ENCODE measurements at places on chromosomes 2 and 18. TPM values are rescaled to one million over a fixed set of nuclear protein-coding genes. Genes with fewer than 3 reads are reported as not detected.

- no peaks in the 10 kb centered on the region for H3K27me3 ChIP-seq
- H3K4me3 ChIP-seq: no peak overlapping the region
- H3K4me1 ChIP-seq: no peaks in the 10 kb centered on the region
- H3K27ac ChIP-seq: peak overlapping the region; percentile 39
- DNase-seq: no peak
These were observed 109.8 kb downstream of the STK39 start for GRCh38 chr2:168137510-168138180.

- H3K27me3 ChIP-seq: no peaks in the 10 kb centered on the region
- no peaks in the 10 kb centered on the region for H3K36me3 ChIP-seq
- DNase-seq: no peak
- peak overlapping the region; percentile 70 for H3K4me3 ChIP-seq
- peak overlapping the region; percentile 70 for H3K27ac ChIP-seq
These were observed 435 bp downstream of the ADCY3 start for GRCh38 chr2:24919506-24920097.

DNA sequence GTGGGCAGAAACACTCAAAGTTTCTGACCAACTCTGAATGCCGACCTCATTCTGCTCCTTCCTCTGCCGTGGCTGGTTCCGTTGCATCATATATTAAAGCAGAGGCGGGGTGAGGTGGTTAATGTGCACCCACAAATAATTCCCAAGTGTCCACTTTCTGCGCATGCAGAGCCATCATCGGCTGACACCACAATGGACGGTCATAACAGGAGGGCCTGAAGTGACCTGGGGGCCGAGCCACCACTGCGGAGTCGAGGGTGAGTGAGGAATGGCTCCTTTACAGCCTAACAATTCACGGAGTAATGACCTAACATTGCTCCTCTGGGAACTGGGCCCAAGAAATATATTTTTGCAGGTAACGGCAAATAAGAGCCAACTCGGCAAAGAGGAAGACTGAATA, 32.9 kb upstream of the GLI2 start:
- DNase-seq: no peak
- no peak overlapping the region for H3K4me3 ChIP-seq
- no peaks in the 10 kb centered on the region for H3K4me1 ChIP-seq
- no peaks in the 10 kb centered on the region for H3K36me3 ChIP-seq

DNA sequence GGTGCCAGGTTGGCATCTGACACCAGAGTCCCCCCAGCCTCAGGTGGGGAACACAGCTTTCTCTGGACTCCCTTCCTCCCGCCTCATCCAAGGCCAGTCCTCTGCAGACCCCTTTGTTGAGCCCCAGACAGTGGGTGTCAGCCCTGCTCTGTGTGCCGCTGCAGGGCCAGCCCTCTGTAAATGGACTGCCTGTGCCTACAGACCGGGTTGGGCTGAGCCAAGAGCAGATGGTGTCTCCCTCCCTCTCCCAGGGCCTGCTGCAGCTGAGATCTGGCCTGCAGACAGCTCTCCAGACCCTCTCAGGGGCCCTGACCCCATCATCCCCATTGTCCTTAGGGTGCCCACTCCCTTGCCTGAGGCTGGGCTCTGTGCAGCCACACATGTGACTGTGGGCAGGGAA, 160.8 kb downstream of the KLHL29 start:
- H3K27me3 ChIP-seq: no peaks in the 10 kb centered on the region
- no peak overlapping the region for H3K27ac ChIP-seq
- no peak for DNase-seq
- H3K36me3 ChIP-seq: no peaks in the 10 kb centered on the region
- peaks cover 16% of the 10 kb centered on the region for H3K4me1 ChIP-seq

The MC2R gene
- not detected for total RNA-seq

- H3K4me3 ChIP-seq: no peak overlapping the region
- H3K4me1 ChIP-seq: peaks cover 5% of the 10 kb centered on the region
- no peak overlapping the region for H3K27ac ChIP-seq
- DNase-seq: no peak
These were observed 124.6 kb downstream of the LRATD1 start for GRCh38 chr2:14756981-14757657.
